ENCODE measurements at places on chromosomes 16 and 17. TPM values are rescaled to one million over a fixed set of nuclear protein-coding genes. Genes with fewer than 3 reads are reported as not detected.

- no peak for DNase-seq
These were observed 236.7 kb downstream of the RBFOX3 start for GRCh38 chr17:79374087-79374689.

Gene SLC13A2
- not detected for total RNA-seq

DNA sequence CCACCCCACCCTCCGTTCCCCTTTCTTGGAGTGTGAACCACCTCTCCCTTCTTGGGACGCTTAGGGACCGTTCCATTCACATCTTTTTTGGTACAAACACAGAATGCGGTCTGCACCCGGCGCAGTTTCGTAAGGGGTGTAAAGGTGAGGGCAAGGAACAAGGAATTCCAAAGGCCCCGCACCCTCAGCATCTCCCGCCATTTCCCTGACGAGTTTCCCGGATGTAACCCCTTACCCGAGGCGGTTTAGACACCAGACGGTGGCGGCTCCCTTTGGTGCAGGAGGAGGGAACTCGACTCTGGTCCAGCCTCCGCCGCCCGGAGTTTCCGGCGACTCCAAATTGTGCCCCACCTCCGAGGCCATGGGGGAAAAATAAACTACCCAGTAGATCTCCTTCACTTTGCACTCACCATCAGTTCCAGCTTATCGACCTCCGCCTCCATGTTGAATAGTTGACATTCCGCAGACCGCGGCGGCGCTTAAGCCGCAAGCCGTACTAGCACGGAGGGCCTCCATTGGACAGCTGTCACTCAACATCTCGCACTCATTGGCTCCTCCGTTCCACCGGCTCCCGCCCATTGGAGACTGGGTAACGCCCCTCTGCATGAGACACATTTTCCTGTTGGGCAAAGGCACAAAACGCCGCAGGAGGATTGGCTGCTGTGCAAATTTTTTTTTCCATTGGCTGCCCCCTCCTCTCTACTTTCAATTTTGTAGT, at the start of gene SKA2:
Gene SKA2, minus strand, starts transcription at position 466 of the 718 bp plus-strand sequence. Its CDS starts 23 bp downstream, at position 443.
- DNase-seq, result no peak

Gene CYGB
- total RNA-seq, result not detected

Gene NHLRC4
- total RNA-seq, result 5.1 TPM

Gene GPR179
- 0.35 TPM for total RNA-seq

Gene TAT
- not detected for total RNA-seq

DNA sequence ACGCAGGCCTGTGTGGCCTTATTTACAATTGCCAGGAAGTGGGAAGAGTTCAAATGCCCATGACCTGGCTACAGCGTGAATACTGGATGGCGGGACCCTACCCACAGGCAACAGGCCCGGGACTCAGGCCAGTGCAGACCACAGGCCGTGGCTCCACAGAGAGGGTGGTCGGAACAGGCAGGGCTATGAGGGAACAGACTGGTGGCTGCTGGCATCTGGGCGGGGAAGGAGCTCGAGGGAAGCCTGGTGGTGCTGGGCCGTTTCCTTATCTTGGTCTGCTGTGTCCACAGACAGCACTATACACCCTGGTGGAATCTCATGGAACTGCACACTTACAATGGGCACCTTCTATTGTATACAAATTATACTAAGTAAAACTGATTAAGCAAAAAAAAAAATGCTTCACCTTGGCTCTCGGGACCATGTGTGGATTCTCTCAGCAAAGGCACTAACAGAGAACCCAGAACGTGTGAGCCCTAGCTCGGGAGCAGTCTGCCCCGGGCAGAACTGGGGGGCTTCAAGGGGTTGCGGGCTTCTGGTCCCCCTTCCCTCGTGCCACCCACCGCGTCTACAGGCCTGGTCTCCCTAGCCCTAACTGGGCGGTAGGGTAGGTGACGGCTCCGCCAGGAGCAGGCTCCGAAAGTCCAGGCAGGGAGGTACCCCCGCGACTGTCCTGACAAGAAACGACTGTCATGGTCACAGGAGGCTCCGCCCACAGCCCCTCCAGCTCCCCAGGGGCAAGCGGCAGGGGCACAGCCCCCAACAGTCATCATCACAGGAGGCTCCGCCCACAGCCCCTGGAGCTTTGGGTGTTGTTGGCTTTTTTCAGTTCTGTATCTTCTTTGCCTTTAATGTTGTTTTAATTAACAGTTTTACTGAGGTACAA, 21.8 kb downstream of the CEP131 start:
- no peak for DNase-seq

DNA sequence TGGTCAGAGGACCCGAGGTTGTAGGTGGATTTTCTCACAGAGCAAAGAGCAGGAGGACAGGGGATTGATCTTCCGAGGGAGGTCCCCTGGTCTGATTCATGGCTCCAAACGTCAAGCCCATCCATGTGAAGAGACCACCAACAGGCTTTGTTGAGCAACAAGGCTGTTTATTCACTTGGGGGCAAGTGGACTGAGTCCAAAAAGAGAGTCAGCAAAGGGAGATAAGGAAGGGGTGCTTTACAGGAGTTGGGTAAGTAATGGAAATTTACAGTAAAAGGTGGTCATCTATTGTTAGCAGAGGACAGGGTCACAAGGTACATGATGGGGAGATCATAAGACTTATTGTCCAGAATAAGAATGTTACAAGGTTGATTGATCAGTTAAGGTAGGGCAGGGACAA, 2285.8 kb downstream of the TP53TG3F start:
- DNase-seq, result no peak

- DNase-seq, result no peak
These were observed 110.4 kb downstream of the MRTFB start for GRCh38 chr16:14181371-14182050.

- no peak for DNase-seq
These were observed 34.6 kb downstream of the AKAP10 start for GRCh38 chr17:19943026-19943425.

- DNase-seq, result no peak
These were observed 59.9 kb upstream of the ATF7IP2 start for GRCh38 chr16:10325783-10326543.
